ENCODE measurements at places on chromosomes 16 and 17.

DNA sequence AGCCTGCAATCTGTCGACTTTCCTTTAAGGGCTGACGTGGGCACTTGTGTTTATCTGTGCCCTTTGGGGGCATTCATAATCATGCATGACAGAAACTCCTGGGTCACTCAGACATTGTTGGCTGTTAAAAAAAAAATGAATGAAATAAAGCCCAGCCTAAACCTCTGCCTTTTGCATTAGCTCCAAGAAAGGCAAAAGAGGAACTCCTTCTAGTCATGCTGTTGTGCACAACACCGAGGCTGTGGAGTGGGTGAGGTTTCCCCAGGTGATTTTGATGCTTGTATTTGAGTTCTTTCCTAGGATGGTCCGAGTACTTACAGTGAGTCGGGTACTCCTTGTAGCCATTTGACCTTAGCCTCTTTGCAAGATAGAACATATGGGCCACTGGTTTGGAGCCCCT, 49.6 kb upstream of the IRX6 start:
- DNase-seq = no peak

GRCh38 chr16:66510298-66510697, 39.6 kb downstream of the TK2 start:
- DNase-seq = no peak

- no peak for DNase-seq
These were observed 26.7 kb upstream of the MED13 start for GRCh38 chr17:62091804-62092203.

DNA sequence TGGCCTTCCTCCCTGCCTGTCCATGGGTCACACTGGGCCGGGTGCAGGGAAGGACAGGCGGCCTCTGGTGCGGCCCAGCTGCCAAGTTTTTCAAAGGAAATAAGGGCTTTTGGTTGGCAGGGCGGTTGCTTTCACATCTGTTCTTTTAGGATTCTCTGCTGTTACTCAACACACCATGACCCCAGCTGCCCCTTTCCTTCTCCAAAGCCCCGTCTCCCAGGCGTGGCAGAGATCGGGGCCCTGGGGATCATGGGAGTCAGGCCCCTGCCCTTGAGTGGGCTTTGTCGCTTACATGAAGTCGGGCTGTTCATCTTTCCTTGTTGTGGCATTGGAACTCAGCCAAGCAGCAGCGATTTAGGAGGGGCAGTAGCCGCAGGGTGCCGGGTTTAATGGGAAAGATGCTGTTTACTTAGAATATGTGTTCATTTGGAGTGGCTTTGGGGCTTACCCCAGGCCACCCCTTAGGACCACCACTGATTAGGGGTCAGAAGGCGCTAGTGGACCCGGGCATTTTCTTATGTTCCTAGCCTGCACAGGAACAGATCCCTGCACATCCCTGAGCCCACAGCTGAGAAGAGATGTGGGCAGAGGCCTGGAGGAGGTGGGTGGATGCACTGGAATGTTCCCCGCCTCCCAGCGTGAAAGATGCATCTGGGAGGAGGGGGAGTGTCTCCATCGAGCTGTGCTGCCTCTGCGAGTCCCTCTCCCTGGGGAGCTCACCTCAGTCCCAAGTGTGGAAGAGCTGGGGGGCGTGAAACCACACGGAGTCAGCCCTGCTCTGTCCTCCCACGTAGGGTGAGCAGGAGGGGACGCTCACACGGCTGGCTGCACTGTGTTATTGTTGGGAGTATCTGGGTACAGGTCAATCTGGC, 6.8 kb upstream of the ADCY7 start:
- no peak for DNase-seq

DNA sequence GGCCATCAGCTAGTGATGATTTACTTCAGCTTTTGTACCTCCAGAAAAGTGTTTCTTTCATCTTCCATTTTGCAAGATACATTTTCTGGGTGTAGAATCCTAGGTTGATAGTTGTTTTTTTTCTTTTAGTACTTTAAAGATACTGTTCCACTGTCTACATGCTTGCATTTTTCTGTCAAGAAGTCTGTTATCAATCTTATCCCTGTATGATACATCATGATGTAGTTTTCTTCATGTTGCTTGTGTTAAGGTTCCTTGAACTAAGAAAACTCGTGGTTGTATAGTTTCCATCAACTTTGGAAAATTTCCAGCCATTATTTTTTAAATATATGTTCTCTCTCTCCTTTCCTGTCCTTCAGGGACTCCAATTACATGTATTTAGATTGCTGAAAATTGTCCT, 24.1 kb downstream of the DYNLL2 start:
- DNase-seq = no peak

GRCh38 chr16:12210925-12211869, 234.7 kb downstream of the SNX29 start:
- DNase-seq = no peak

DNA sequence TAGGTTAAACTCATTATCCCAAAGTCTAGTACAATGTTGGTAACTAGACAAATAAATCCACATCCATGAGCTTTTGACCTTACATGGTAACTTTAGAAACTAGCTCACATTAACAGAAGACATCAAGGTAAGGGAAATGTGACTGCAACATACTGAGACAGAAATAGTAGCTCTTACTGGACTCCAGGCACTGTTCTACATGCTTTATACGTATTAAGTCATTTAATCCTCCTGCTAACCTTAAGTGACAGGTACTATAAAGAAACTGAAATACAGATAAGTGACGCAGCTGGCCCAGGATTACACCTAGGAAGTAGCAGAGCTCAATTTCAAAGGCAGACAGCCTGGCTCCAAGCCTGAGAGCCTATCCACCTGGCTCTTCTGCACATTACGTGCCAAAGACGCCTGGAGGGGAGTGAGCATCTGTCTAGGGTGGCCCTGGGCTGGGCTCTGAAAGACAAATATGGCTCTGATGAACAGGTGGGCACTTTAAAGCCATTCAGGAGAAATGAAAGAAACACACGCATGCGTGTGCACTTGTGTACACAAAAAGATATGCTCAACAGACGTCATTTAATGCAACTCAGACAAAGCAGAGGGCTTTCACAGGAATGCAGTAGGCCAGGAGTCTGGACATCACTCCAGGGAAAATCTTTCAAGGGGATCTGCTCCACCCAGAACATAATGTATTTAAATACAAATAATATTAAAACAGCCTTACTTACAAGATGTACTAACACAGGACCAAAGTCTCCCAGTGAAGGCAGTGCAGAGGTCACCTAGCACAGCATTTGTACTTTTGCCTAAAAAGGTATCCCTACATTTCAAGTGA, 4.4 kb downstream of the ZC3H7A start:
- DNase-seq = no peak

DNA sequence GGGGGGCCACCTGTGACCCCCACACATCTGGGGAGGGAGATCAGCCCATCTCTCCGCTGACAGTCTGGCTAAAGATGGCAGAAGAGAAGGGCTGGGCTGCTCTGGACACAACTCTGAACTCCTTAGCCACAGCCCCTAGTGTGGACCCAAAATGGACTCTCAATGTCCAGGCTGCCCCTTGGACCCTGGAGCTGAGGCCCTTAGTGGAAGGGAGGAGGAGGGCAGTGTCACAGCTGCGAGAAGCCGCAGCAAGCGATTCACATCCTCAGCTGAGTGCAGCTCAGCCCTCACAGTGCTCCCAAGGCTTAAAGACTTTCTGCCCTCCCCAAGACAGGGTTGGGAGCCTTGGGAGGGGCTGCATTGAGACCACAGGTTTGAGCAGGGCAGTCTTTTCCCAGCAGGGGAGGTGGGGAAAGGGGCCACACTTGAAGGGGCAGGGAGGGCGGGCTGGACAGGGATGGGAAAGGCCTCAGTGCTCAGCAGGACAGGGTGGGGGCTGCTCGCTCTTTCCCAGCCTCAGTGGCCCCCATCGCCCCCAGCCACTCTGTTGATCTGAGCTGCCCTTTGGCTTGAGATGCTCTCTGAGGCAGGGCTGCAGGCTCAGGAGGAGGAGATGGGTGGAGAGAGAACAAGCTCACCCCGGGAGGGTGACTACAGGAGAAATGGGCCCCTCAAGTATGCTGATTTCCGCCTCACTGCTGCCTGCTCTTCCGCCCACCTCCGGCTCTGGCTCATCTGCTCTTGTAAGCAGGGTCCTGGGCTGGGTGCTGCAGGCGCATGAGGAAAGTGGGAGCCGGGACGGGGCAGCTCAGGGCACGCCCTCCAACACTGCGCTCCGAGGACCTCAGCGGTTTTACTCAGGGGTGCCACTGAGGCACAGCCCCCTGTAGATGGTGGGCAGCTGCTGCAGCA, 50.9 kb upstream of the MTSS2 start:
- no peak for DNase-seq

DNA sequence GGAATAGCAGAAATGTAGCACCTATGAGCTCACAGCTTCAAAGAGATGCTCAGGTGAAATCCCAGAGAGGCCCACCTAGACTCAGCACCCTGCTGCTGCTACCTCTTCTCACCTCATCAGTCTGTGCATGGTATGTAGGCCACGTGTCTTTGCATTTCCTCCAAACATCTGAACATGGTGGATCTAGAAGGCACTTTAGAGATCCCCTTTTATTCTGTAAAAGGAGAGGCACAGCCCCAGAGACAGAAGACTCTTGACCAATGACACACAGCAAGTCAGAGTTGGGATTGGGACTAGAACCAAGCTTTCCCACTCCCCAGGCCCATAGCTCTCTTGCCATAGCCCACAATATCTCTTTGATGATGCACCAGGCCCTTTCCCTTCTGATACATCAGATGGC, 19.4 kb upstream of the NKD1 start:
- no peak for DNase-seq

- DNase-seq = no peak
These were observed 79.1 kb downstream of the GPR139 start for GRCh38 chr16:19994466-19995170.

DNA sequence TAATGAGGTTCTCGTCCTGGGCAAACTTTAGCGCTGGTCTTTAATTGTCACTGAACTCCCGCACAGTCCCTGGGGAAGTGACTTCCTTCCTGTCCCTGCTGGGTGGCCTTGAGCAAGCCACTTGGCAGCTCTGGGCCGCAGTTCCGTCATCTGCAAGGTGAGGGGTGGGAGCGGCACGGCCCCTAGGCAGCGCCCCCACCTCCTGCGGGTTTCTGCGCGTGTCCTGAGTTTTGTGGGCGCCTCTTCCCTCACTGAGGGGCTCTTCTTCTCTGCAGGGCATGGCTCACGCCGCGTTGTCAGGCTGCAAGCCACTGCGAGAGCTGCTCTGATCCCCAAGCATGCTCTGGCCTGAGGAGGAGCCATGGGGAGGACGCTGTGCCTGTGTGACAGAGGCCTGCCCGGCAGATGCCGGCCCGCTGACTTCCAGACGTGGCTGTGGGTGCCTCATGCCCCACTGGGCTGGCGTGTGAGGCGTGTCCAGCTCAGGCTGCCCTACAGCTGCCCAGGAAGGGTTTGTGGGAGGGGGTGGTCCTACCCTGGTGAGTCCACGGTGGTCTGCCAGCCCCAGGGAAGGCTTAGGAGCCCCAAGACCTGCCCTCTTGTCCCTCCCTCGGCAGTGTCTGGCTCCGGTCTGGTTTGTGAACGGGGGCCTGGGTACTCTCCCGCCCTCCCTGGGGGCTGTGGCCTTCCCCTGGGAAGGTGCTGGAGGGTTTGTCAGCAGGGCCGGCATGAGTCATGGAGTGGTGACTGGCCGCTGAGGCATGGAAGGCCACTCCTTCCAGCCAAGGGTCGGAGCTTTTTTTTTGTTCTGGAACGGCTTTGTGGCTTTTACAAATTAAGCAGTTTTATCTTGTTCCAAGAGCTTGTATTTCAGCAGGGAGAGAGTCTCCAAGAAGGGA, 182.0 kb downstream of the SEC14L1 start:
- DNase-seq = no peak

DNA sequence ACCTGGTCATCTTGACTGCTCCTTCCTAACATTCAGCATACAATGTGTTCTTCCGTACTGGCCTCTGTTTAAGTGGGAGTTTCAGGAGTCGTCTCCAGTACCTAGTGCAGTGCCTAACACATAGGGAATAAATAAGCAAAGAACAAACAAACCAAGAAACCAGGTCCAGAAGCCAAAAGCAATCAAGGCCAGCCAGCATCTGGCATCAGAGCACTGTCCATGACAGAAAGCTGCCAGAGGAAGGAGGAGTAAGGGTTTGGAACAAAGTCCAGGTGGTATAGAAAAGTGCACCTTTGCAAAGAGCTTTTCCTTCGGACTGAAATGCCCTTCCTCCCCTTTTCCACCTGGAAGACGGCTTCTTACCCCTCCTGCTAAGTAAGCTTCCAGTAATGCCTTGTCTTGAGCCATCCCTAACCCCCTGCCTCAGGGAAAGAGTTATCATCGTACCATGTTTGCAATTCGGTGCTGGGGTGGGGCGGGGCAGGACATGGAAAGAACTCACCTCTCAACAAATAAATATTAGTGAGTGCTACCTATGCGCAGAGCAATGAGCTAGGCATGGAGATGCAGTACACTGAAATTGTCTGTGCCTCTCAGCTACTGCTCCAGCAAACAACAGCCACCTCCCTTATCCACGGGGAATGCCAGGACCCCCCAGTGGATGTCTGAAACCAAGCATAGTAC, 47.6 kb downstream of the C17orf67 start:
- no peak for DNase-seq

GRCh38 chr16:31190061-31190460, 10.1 kb downstream of the FUS start:
- DNase-seq = no peak

DNA sequence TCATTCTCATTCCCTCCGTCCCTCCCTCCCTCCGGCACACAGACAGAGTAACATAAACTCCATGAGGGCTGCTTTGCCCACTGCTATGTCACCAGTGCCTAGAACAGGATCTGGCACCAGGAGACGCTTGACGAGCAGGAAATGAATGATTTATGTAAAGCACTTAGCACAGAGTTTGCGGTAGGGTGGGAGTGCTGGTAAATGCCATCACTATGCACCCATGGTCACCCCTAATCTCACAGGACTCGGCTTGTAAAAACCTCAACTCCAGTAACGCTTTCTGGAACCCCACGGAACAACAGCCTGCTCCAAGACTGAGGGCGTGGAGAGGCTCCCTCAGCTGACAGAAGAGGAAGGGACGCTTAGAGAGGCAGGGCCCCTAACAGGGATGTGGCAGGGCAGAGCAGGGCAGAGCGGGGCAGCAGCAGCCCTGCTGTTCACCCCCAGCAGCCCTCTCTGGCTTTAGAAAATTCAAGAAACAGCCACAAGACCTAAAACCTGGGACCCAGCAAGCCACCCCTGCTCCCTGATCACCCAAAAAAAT, 156.9 kb downstream of the C16orf78 start:
- DNase-seq = peak; percentile 93

DNA sequence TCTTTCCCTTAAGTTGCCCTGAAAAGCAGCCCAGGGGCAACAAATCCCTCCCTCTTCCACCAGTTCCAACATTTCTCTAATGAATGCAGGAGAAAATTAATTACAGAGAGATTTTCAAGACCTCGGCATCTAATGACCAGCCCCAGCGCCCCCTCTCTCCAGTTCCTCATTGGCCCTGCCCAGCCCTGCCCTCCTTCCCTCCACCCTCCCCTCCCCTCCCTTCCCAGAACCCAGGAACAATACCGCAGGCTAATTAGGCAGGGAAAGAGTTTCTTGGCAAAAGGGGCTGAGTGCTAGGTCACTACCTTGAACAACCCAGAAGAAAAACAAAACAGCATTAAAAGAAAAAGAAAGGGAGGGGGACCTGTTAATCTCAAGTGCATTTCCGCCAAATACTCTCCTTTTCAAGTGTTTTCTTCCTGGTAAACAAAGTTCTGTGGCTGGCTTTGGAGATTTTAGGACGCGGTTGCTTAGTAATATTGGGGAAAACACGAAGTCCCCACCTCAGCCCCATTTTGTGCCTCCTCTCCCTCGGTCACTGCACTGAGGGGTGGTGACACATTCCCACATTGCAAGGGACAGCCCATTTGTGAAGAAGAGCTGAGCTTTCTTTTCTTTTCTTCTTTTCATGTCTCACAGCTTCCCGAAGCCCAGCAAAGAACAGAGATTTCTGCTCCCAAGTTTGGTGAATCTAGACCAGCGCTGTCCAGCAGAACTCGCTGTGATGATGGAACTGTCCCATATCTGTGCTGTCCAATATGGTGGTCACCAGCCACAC, 215.4 kb downstream of the SOX9 start:
- no peak for DNase-seq
